Neural progenitor cell (in vitro differentiated cells): ENCODE measurements at places on chromosomes 2 and 18. TPM values are rescaled to one million over a fixed set of nuclear protein-coding genes. Genes with fewer than 3 reads are reported as not detected.

DNA sequence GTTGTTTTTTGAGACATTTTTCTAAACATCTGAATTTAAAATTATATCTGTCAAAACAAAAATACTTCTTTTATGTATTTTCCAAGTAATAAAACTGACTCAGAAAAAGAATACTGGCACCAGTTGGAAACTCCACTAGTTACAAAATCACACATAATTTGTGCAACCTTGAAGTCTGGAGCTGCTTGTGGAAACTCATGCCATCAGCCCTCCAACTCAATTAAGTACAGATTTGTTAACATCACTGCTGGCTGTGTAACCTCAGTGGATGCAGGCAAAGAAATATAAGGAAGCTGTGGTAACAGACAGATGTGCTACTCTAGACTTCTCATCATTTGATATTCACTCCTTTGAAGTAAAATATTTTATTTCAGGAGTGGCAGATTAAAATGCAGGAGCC is 30.0 kb upstream of the RAPH1 start:
- H3K27me3 ChIP-seq: no peaks in the 10 kb centered on the region
- no peak for DNase-seq
- no peak overlapping the region for H3K4me3 ChIP-seq
- H3K36me3 ChIP-seq: no peaks in the 10 kb centered on the region
- peaks cover 8% of the 10 kb centered on the region for H3K4me1 ChIP-seq

Gene IAH1
- total RNA-seq: 22.4 and 45.6 TPM in 2 replicates

GRCh38 chr2:70255637-70256314 is 2.2 kb upstream of the PCYOX1 start:
- H3K36me3 ChIP-seq: no peaks in the 10 kb centered on the region
- no peak overlapping the region for H3K27ac ChIP-seq
- no peaks in the 10 kb centered on the region for H3K27me3 ChIP-seq
- peaks cover 6% of the 10 kb centered on the region for H3K4me1 ChIP-seq

DNA sequence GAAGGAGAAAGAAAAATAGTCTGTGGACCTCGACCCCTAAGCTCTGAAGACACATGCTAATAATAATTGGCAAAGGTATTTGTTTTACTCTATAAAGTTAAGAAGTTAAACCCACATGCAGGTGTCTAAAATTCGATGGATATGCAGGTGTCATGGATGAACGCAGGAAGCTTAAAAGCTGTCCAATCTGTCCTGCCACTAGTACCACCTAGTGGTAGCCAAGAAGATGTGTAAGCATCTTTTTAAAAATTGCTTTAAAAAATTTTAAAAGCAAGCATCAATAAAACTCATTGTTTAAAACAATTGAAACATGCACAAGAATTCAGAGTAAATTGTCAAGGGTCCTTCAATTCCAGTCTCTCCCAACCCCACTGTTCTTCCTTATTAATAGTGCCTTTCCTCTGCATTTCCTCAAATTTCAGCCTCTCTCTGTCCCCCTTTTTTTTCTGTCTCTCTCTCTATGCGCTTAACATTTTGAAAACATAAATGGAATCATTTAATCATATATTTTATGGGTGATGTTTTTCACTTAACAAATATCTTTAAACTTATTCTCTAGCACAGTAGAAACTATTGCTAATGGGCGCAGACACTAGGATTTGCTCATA is 30.6 kb upstream of the PPP3R1 start:
- no peak overlapping the region for H3K27ac ChIP-seq
- DNase-seq: peak; percentile 52
- H3K36me3 ChIP-seq: no peaks in the 10 kb centered on the region
- no peak overlapping the region for H3K4me3 ChIP-seq
- H3K4me1 ChIP-seq: no peaks in the 10 kb centered on the region
- no peaks in the 10 kb centered on the region for H3K27me3 ChIP-seq

Gene RFX8
- total RNA-seq: 0.12 and 0.37 TPM in 2 replicates

GRCh38 chr2:65340898-65341681 is 91.3 kb downstream of the SPRED2 start:
- no peak for DNase-seq
- no peaks in the 10 kb centered on the region for H3K4me1 ChIP-seq
- H3K4me3 ChIP-seq: no peak overlapping the region
- no peak overlapping the region for H3K27ac ChIP-seq

DNA sequence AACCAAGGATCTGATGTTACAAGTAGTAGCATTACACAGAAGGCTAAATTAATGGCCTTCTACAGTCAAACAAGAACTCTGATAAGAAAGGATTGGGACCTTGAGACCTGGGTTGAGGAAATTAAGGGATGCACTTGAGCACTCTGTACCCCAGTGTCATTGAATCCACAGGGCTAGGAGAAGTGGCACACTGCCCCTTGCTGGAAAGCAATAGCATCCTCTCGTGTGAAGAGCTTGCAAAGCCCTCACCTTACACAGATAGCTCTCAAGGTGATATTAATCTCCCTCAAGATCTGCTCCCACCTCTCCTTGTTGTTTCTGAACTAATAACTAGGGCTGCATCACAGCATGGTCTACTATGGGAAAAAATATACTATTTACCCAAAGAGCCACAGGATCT is 26.5 kb upstream of the CHST9 start:
- peaks cover 5% of the 10 kb centered on the region for H3K4me1 ChIP-seq
- H3K4me3 ChIP-seq: no peak overlapping the region
- H3K27ac ChIP-seq: no peak overlapping the region
- no peaks in the 10 kb centered on the region for H3K36me3 ChIP-seq

Gene APOB
- 0.34 and 0.47 TPM in 2 replicates for total RNA-seq

DNA sequence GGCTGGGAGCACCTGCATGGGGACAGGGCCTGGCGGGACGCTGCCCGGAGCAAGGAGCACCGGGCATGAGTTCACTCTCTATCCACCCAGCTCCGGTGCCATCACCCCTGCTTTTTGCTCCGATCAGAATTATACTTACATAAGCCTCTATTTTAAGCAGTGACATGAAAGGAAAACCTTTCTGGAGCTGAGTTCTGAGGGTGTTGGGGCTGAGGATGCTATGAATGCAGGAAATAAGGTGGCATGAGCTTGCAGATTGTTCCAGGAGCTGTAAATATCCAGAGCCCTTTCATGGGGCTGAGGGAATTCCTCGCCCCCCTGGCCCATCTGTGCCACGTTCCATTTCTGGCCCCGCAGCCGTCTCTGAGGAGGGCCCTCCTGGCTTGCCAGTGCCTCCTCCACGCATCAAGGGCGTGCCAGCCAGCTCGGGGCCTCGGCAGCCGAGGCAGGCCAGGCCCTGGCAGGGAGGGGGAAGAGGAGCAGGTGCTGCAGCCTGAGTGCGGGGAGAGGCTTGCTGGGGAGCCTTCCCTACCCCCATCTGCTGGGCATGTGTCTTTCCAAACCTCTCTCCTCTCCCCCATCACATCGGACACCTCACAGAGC is 91.7 kb upstream of the MCFD2 start:
- no peak overlapping the region for H3K4me3 ChIP-seq
- no peak for DNase-seq
- no peak overlapping the region for H3K27ac ChIP-seq
- no peaks in the 10 kb centered on the region for H3K36me3 ChIP-seq
- no peaks in the 10 kb centered on the region for H3K27me3 ChIP-seq

Gene TUBA4B
- total RNA-seq: not detected in 2 replicates

Gene ALK
- 0.06 TPM in 1 of 2 replicates, not detected in the other for total RNA-seq

GRCh38 chr2:226317970-226318369 is 481.6 kb downstream of the IRS1 start:
- H3K4me3 ChIP-seq: no peak overlapping the region
- H3K27ac ChIP-seq: no peak overlapping the region
- H3K4me1 ChIP-seq: no peaks in the 10 kb centered on the region
- H3K36me3 ChIP-seq: no peaks in the 10 kb centered on the region
- no peaks in the 10 kb centered on the region for H3K27me3 ChIP-seq

DNA sequence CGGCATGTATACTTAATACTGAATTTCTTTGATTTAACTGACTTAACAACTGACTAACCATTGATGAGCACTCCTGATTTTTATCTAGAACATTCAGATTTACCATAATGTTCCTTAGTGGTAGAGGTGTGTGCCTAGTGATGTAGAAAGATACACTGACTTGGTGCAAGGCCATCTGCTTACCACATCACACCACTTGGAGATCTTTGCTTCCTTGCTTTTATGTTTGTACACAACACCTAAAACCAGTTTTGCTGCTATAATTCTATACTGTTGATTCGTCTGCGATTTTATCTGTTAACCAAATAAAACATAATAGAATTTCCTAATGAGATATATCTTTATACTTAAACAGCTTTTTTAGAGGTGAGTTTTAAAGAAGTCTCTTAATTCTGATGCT is 3.9 kb upstream of the FARP2 start:
- H3K36me3 ChIP-seq: peaks cover 17% of the 10 kb centered on the region
- no peak overlapping the region for H3K27ac ChIP-seq
- no peak overlapping the region for H3K4me3 ChIP-seq
- H3K4me1 ChIP-seq: peaks cover 19% of the 10 kb centered on the region
- no peak for DNase-seq

Gene CAPN13
- 0.25 TPM in 1 of 2 replicates, not detected in the other for total RNA-seq

Gene MAP3K19
- total RNA-seq: not detected in 2 replicates
